Urothelium cell line (cell line): ENCODE measurements at places on chromosomes 6 and 20.

DNA sequence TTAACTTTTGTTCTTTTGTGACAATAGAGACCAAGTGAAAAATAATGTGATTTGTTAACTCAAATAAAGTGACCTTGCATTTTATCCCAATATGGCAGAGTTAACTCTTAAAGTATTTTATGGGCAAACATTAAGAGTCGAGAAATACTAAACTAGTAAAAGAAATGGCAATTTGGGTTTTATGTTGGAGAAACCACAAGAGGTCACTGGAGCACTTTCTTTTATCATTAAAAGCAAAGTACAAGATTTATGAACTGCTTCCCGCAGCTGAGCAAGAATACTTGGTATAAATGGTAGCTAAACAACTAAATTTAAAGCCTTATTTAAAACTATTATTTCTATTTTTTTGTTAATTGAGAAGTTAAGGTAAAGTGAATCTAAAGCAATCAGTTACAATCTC is 33.5 kb upstream of the MCM9 start:
- DNase-seq: no peak

GRCh38 chr6:135087803-135088202 is 33.2 kb upstream of the HBS1L start:
- DNase-seq: no peak

DNA sequence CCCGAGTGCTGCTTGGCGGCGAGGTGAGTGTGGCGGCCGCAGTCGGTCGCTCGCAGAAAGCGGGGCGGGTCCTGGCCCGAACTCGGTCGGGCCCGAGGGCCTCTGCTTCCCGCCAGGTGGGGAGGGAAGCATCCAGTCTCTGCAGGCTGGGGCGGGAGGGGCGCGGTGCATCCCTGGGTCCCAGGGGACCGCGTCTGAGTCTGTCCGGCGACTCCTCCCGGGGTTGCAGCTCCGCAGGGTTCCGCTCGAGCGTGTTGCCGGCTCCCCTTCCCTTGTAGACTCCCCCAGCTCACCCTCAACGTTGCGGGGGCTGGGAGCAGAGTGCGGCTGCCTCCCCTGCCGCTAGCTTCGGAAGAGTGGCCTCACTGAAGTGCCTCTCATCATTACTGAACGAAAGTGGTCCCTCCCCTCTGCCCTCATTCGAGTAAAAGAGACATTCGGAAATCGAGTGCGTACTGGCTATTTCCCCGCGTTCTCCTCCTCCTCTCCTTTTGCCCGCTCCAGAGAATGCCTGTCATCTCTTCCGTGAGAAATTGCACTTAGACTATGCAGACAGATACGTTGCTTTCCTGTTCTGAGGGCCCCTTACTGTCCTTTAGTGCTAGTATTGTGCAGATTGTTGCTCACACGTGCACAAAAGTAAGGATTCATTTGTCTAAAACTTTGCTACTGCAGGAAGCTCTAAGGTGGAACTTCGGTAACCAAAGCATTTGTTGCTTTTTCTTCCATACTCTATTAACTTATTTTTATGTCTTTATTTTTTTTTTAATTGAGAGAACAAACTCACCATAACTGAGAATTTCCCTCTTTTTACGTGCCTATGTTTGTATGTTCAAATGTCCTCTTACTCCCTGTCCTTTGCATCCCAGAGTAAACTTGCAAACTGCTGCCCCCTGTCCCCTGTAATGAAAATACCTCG is 751 bp downstream of the MAP3K4 start:
- peak; percentile 57 for DNase-seq

DNA sequence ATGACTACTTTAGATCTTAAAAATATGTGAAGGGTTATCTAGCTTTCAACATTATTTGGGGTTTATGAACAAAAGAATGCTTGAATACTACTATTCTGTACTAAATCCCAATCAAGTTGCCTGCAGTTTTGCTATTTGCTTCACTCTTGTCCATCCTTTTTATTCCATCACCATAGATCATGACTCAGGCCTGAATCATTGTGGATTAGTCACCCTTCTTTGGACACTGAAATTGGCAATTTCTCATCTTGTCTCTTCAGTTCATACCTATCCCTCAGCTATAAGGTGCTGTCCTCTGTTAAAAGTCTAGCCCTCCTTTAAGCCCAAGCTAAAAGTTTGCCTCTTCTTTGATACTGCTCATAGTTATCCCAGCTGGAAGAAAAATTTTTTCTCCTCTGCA is 199.1 kb downstream of the CENPW start:
- peak; percentile 20 for DNase-seq

GRCh38 chr20:24194143-24194542 is 205.6 kb upstream of the GGTLC1 start:
- no peak for DNase-seq

GRCh38 chr20:63520504-63520933 is at the start of gene PPDPF:
PPDPF (plus strand) TSS chr20:63520765; CDS start chr20:63521309, 544 bp downstream.
- peak; percentile 98 for DNase-seq

- no peak for DNase-seq
These were observed 83.0 kb downstream of the MAP3K4 start for GRCh38 chr6:161074496-161075121.

- DNase-seq: no peak
These were observed 52.4 kb downstream of the ELOVL4 start for GRCh38 chr6:79894939-79895338.

DNA sequence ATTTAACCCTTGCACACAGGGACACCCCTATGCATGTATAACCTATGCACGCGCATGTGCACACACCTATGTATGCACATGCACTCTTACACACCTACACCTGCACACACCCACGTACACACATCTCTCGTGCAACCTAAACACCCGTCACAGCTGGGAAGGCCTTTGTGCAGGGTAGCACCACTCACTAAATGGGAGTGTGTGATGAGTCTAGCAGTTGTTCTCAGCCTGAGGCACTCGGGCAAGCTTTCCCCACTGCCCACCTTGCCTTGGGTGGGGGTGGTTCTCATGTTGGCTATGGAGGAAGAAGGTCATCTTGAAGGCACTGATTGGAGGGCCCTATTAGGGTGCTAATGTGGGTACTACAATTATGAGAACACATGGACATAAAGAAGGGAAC is 85.8 kb downstream of the DLL1 start:
- no peak for DNase-seq

- DNase-seq: no peak
These were observed 134.3 kb downstream of the RTN4IP1 start for GRCh38 chr6:106495014-106495413.

GRCh38 chr6:12476484-12476883 is 186.3 kb downstream of the EDN1 start:
- DNase-seq: no peak

DNA sequence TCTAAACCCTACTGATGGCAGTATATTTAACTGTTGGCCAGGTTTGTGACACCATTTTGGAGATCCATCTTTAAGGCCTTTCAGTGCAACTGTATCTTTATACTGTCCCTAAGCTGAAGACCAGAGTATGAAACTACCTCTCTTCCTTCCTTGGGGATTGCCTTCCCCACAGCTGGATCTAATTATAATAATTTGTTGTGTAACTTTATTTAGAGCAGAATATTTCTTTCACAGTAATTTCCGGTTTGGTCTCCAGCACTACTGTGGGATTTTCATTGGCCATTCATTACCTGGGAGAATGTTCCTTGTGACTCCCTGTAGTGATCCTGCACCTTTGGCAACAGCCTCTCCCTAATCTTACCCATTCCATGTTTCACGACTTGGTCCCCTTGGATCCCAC is 75.2 kb downstream of the AKAP7 start:
- DNase-seq: no peak

GRCh38 chr20:12256806-12257205 is 339.1 kb downstream of the BTBD3 start:
- DNase-seq: no peak
